ENCODE measurements at places on chromosomes 12 and 14.

DNA sequence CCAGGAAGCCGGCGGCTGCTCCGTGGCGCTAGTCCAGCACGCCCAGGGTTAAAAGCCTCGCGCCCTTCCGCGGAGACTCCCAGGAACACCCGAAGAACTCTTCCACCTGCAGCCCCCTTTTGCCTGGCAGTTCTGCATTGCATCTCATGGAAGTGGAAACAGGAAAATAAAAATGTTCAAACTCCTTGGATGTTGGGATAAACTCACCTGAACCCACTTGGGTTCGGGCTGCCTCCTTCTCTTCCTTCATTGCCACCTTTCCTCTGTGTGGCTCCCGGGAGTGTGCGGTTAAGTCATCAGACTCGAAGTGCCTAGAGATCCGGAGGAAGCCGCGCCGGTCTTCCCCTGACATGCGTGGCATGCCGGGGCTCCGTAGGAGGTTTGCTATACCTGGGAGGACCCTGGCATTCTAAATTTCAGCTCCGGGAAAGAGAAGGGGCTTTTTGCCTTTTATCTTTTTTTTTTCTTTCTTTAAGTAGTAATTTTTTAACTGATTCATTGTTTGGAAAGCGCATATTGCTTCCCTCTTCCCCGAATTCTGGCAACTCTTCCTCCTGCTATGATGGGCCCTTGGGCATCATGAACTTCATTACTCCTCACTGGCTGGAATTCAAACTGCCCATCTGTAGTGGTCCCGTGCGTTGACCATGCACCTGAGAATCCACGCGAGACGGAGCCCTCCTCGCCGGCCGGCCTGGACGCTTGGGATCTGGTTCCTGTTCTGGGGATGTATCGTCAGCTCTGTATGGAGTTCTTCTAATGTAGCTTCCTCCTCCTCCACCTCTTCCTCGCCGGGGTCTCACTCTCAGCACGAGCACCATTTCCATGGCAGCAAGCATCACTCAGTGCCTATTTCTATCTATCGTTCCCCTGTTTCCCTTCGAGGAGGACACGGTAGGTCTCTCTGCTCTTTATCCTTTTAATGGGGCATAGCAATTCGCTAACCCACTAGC is 931.4 kb downstream of the DIO2 start:
- DNase-seq = no peak

GRCh38 chr12:22858849-22859570 is 234.0 kb downstream of the ETNK1 start:
- DNase-seq = no peak

DNA sequence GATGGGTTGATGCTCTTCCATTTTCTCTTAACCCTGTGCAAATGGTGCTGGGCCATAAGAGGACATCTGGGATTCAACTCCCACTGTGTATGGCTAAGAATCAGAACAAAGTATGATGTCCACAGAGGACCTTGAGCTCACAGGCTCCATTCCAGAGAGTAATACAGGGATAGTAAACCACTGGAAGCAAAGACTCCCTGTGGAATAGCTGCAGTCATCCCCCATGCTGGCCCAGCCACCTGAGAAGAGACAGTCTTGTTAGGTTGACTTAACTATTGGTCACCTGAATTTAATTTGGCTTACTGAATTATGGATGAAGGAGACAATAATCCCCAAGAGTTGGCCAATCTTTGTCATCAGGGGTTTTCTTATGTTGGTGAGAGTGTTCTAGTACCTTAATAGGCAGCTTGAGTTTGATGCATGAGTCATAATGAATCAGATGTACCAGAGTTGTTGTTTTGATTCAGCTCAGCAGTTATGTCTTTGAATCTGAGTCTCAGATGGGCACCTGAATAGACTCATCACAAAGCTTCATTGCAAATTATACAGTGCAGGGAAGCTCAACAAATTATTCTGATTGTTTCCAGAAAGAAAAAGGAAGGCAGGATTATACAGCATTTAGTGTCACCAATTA is 122.7 kb downstream of the SSPN start:
- no peak for DNase-seq

GRCh38 chr12:125533434-125534029 is 468.3 kb downstream of the AACS start:
- DNase-seq = no peak

DNA sequence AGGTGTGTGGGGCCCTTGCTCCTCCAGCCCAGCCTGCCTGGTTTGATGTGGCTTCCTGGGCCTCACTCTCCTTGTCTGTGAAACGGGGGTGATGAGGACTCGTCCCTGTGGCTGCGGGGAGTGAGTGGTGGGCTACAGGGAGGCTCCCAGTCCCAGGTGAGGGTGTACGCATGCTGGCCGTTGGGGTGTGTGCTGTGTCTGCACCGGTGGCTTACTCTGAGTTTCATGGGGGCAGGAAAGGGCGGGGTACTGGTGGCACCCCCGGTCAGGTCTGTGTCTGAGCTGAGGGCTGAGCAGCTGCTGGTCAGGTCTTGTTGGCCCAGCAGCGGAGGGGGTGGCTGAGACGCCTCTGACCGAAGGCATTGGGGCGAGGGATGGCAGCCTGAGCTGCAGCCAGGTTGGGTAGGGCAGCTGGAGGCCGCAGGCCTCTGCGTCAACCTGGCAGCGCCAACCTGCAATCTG is 11.2 kb downstream of the ULK1 start:
- DNase-seq = no peak

DNA sequence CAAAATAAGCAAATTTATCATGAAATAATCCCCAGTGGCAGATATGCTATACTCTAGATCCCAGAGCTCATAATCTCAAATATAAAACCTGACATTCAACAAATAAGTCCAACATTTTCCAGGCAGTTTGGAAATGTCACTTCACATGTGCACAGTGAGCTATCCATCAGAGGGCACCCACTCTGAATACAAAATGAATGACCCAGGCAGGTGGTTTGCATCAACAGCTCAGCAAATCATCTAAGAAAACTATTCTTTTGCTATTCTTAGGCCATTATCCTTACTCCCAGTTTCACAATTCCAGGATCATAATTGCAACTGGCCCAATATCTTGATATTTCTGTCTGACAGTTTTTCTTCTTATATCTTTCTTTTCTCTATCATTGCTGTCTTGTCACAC is 38.5 kb downstream of the TRIM9 start:
- DNase-seq = no peak

- no peak for DNase-seq
Measured at GRCh38 chr14:23402296-23403138, 5.6 kb downstream of the MYH6 start.

DNA sequence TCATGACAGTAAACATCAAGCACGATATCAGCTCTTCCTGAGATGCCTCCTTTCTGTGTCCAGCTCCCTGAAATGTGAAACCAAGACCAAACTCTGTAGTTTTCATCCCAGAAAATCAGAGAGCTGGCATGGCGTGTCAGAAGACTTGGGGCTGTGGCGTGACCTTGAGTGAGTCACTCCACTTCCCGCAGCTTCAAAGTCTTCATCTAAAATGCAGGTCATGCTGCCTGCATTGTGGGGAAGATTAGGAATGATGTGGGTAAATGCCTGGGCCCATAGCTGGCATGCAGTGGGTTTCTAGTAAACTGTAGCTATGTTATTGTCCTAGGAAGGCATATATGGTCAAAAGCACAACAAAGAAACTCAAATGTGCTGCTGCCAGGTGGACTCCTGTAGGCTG is 28.8 kb downstream of the OAS2 start:
- DNase-seq = no peak

DNA sequence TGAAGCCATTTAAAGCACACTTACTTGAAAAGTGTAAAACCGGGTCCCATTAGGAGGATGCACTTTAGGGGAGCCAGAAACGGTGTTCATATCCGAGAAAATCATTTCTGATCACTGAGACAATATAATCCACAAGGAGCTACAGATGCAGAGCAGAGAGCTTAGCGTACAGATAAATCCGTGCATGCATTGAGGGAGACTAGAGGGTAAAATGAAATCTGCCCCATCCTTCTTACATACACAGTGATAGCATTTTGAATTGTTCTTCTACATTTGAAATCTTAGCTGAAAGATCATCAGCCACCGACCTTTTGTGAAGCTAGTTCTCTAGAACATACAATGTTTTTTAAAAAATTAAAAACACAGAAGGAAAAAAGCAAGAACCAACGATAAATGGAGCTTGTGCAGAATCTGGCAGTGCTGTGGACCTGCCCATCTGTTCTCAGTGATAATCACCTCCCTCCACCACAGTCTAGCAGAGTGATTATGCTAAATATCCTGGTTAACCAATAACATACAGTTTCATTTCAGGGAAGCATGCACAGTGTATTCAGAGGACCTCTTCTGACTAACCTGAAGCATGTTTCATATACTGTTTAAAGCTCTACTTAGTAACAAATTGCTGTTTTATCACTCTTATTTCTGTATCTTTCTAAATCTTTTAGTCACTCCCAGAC is 161.1 kb downstream of the PPFIA2 start:
- no peak for DNase-seq

DNA sequence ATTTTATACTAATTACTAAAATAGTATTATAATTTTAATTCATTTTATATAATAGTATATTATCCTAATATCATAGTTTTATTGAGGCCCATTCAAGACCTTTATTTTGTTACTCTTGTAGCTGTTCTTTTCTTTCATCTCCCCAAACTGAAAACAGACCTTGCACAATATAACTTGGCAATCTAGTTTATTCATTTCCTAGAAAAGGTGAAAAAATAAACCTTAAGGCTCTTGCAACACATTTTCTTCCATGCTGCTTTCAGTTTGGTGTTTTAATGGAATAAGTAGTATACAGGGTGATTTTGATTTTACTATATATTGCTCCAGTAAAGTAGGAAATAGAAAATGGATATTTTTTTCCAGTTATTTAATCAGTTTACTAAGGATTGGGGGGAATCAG is 174.0 kb downstream of the SLC2A13 start:
- no peak for DNase-seq

- DNase-seq = no peak
Measured at GRCh38 chr12:49553512-49554088, 14.3 kb downstream of the MCRS1 start.

GRCh38 chr14:33184587-33184986 is 245.9 kb downstream of the NPAS3 start:
- no peak for DNase-seq

DNA sequence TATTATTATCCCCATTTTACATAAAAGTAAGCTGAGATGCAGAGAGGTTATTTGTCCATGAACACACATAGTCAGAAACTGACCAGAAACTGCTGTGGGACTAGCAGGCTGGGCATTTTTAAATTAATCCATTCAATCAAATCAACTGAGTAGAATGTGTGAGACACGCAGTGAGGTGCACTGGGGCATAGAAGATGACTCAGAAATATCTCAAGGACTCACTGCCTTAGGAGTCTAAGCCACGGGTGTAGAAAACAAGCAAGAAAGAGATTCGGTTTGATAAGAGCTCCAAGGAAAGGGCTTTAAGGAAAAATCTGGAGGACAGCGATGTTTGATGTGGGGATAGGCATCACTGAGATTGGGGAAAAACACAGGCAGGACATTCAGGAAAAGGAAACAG is 127.8 kb downstream of the ANO2 start:
- DNase-seq = no peak

GRCh38 chr12:3236345-3237187 is 159.4 kb downstream of the TSPAN9 start:
- no peak for DNase-seq

DNA sequence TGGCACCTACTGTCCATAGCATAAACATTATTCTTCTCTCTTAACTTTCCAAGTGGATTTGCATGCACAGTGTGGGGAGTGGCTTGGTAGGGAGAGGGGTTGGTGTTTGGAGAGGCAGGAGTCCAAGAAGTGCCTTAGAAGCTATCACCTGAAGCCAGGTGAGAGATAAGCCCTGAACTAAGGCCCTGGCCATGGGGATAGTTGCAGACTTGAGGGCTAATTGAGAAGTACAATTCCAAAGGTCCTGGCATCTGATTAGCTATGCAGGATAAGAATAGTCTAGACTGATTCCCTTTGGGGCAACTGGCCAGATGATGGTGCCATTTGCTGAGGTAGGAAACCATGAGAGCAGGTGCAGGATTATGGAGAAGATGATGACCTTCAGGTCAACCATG is 2.0 kb upstream of the PCK2 start:
- no peak for DNase-seq
